Fibroblast of lung (primary cell): ENCODE measurements at places on chromosomes 13 and 19.

DNA sequence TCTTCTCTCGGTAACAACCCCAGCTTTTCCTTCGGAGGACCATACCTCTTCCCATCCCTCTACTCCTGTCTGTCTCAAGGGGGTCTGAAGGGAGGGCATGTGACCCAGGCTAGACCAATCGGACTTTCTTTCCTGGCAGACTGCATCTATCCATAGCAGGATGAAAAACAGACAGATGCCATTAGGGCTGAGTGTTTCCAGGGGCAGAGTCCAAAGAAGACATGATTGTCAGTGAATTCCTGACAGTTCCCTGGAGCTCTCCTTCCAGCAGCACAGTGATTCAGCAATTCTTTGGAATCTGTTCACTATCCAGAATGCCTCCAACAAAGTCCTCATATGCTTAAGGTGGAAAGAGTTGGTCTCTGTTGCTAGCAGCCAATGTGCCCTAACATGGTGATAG, 189.8 kb downstream of the KCTD12 start:
- H3K4me1 ChIP-seq, result peaks cover 6% of the 10 kb centered on the region
- no peaks in the 10 kb centered on the region for H3K36me3 ChIP-seq
- H3K27me3 ChIP-seq, result no peaks in the 10 kb centered on the region
- H3K4me3 ChIP-seq, result no peak overlapping the region
- no peak for DNase-seq

GRCh38 chr19:662207-662961, 630 bp downstream of the RNF126 start:
- peaks cover 6% of the 10 kb centered on the region for H3K36me3 ChIP-seq
- peaks cover 4% of the 10 kb centered on the region for H3K4me1 ChIP-seq
- peak overlapping the region; percentile 64 for H3K27ac ChIP-seq
- H3K27me3 ChIP-seq, result no peaks in the 10 kb centered on the region
- DNase-seq, result no peak

- no peaks in the 10 kb centered on the region for H3K36me3 ChIP-seq
- H3K4me1 ChIP-seq, result no peaks in the 10 kb centered on the region
- H3K4me3 ChIP-seq, result no peak overlapping the region
These were observed 855.9 kb upstream of the KLHL1 start for GRCh38 chr13:70964124-70964523.

GRCh38 chr19:16470911-16471811, 609 bp downstream of the EPS15L1 start:
- H3K27me3 ChIP-seq, result no peaks in the 10 kb centered on the region
- peak; percentile 50 for DNase-seq
- H3K27ac ChIP-seq, result peak overlapping the region; percentile 67
- peak overlapping the region; percentile 62 for H3K4me3 ChIP-seq

GRCh38 chr19:3801412-3802096, 15.4 kb upstream of the MATK start:
- H3K27ac ChIP-seq, result no peak overlapping the region
- peaks cover 16% of the 10 kb centered on the region for H3K27me3 ChIP-seq
- DNase-seq, result no peak
- H3K4me3 ChIP-seq, result no peak overlapping the region
- no peaks in the 10 kb centered on the region for H3K4me1 ChIP-seq

DNA sequence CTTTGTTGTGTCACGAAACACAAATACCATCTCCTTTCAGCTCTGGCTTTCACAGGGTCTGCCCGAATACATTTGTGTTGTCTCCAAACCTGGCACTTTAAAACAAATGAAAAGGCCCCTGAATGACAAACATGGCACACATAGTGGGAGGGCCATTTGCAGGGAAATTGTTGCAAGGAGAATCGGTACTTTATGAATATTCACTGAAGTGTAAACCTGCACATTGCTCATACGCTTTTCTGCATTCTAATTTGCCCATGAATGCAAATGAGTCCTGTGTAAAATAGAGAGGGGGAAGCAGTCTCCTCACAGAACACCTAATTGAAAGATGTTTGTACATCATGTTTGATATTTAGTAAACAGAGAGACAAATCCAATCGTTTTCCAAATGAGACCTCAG, 82.7 kb upstream of the PCDH8 start:
- H3K4me3 ChIP-seq, result no peak overlapping the region
- H3K27me3 ChIP-seq, result no peaks in the 10 kb centered on the region
- DNase-seq, result no peak
- H3K36me3 ChIP-seq, result no peaks in the 10 kb centered on the region

DNA sequence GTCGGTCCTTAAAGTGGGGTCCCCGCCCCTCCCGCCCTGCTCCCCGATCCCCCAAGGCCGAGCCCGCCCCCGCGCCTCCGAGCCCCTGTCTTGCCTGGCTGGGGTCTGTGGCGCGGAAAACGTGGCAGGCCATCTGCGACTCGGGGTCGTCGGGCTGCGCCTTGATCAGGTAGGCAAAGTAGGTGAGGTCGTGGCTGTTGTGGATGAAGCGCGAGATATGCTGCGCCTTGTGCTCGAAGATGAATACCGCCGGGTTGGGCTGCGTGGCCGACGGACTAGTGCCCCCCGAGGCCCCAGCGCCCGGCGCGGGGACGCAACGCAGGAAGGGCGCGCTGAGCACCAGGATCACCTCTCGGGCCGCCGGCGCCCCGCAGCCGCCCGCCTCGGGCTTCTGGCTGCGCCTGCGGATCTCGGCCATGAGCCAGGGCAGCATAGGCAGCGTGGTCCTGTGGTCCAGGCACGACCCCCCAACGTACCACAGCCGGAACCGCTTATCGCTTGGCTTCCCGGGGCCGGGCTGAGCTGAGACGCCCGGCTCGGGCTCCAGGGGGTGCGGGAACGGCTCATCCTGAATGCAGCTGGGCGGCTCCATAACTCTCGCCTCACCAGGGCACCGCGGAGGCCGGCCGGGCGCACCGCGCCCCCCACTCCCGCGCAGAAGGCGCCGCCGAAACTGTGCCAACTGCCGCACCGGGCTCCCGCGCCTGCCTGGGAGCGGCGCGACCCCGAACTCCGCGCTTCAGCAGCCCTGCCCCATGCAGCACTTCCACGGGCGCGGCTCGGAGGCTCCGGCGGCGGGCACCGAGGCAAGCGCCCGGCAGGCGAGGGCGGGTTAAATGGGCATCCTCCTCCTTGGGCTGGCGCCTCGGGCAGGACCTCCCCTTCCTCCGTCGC, 546 bp downstream of the TBC1D4 start:
- peaks cover 2% of the 10 kb centered on the region for H3K4me1 ChIP-seq
- peak overlapping the region; percentile 87 for H3K4me3 ChIP-seq
- no peaks in the 10 kb centered on the region for H3K36me3 ChIP-seq
- H3K27ac ChIP-seq, result peak overlapping the region; percentile 23

DNA sequence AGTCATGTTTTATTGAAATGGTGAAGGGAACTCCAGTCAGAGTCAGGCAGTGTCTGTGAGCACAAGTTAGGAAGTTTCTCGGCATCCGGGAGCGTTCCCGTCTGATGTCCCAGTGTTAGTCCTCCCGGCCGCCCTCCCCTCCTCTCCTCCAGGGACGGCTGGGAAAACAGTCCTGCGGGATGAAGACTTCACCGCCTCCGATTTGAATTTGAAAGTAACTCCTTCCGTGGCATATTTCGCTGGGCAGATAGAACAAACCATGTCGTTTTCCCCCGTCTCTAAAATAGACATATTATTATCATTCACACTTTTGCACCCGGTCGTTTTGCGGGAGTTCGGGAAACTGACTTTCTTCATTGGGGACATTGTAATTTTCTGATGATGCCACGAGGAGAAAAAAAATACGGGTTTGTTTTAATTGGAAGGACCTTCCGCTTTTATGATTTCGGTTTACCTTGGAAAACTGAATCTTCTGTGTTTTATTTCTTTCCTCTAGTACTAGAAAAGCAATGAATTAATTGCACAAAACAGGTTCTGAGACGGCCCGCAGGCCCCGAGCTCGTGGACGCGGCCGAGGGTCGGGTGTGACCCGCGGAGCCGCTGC, 76.6 kb downstream of the ZIC5 start:
- H3K27me3 ChIP-seq, result peaks cover 27% of the 10 kb centered on the region
- no peaks in the 10 kb centered on the region for H3K36me3 ChIP-seq
- H3K4me1 ChIP-seq, result no peaks in the 10 kb centered on the region
- no peak overlapping the region for H3K27ac ChIP-seq

- no peak overlapping the region for H3K27ac ChIP-seq
- no peak for DNase-seq
- H3K27me3 ChIP-seq, result no peaks in the 10 kb centered on the region
- H3K36me3 ChIP-seq, result no peaks in the 10 kb centered on the region
These were observed 81.1 kb upstream of the EDNRB start for GRCh38 chr13:77999746-78000145.

DNA sequence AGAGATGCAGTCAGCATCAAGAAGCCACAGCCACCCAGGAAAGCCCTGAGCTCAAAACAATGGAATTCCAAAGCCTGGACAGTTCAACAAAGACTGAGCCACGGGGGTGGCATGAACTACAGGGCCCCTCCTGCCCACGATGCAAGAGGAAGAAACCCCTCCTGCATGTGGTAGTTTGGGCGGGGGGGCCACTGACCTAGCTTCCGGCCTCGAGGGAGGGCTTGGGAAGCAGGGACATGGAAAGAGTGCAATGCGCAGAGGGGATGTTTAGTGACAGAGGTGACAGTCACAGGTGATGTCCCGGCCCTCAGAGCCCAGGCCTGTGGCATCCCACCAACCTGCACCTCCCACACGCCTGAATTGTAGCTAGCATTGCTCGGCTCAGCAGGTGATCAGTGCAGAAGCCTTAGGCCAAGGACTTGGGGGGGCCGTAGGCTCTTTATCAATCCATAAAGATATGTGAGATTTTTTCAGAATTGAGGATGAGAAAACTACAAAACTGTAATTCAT, 318.8 kb downstream of the TEX29 start:
- no peak overlapping the region for H3K4me3 ChIP-seq
- H3K27ac ChIP-seq, result no peak overlapping the region
- H3K4me1 ChIP-seq, result no peaks in the 10 kb centered on the region
- H3K36me3 ChIP-seq, result no peaks in the 10 kb centered on the region
- no peak for DNase-seq
- H3K27me3 ChIP-seq, result no peaks in the 10 kb centered on the region

- H3K4me3 ChIP-seq, result no peak overlapping the region
- no peak overlapping the region for H3K27ac ChIP-seq
- no peaks in the 10 kb centered on the region for H3K4me1 ChIP-seq
- no peaks in the 10 kb centered on the region for H3K27me3 ChIP-seq
These were observed 28.7 kb upstream of the N4BP2L1 start for GRCh38 chr13:32456591-32456990.

- H3K27me3 ChIP-seq, result no peaks in the 10 kb centered on the region
- no peaks in the 10 kb centered on the region for H3K4me1 ChIP-seq
- no peak for DNase-seq
- no peak overlapping the region for H3K27ac ChIP-seq
These were observed 29.3 kb upstream of the CD33 start for GRCh38 chr19:51195616-51196015.

DNA sequence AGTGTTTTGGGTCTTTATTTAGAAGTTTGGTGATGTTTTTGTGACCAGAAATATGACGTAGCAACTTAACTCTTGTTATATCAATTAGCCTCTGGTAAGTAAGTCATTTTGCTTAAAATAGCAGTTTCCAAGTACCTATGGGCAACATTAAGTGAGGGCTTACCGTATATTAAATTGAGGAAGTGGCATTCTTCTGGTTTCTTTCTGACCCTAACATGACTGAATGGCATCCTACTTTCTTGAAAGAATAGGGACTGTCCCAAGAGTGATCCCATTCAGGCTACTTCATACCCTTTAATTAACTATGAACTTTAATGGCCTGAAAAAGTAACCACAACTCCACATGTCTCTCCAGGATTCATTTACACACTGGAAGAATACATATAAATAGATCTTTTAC, 106.6 kb downstream of the MZT1 start:
- no peak for DNase-seq
- no peaks in the 10 kb centered on the region for H3K4me1 ChIP-seq
- no peaks in the 10 kb centered on the region for H3K36me3 ChIP-seq
- no peak overlapping the region for H3K4me3 ChIP-seq

GRCh38 chr13:25380082-25380481, 8.3 kb downstream of the ATP8A2 start:
- DNase-seq, result no peak
- no peaks in the 10 kb centered on the region for H3K27me3 ChIP-seq
- no peak overlapping the region for H3K27ac ChIP-seq
- H3K36me3 ChIP-seq, result no peaks in the 10 kb centered on the region
- H3K4me3 ChIP-seq, result no peak overlapping the region

DNA sequence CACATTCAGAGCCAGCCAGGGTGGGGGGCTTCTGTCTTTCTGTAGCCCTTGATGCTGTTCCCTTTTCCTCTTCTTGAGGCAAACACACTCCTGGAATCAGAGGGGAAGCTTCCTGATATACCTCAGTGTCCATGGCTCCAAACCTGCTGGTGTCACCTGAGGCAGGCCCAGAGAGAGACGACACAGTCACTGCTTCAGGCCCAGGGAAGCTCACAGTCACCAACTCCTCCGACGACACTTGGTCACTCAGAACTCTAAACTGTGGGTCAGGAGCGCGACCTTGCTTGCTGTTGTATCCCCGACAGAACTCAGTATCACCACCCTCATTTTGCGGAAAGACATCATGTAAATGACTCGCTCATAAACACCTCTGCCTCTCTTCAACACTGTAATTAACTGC, 1.1 kb downstream of the ATP13A1 start:
- H3K27ac ChIP-seq, result peak overlapping the region; percentile 98
- DNase-seq, result no peak
- peaks cover 9% of the 10 kb centered on the region for H3K36me3 ChIP-seq
- peaks cover 4% of the 10 kb centered on the region for H3K4me1 ChIP-seq
- peak overlapping the region; percentile 95 for H3K4me3 ChIP-seq
- H3K27me3 ChIP-seq, result no peaks in the 10 kb centered on the region

- no peak for DNase-seq
- H3K4me1 ChIP-seq, result no peaks in the 10 kb centered on the region
- H3K27ac ChIP-seq, result no peak overlapping the region
- H3K27me3 ChIP-seq, result no peaks in the 10 kb centered on the region
- peaks cover 12% of the 10 kb centered on the region for H3K36me3 ChIP-seq
These were observed 41.4 kb upstream of the LDLR start for GRCh38 chr19:11047866-11048265.

- H3K27me3 ChIP-seq, result no peaks in the 10 kb centered on the region
- peak; percentile 61 for DNase-seq
- no peak overlapping the region for H3K4me3 ChIP-seq
- H3K4me1 ChIP-seq, result peaks cover 3% of the 10 kb centered on the region
These were observed 21.2 kb upstream of the DOCK9 start for GRCh38 chr13:98998831-98999638.

- no peaks in the 10 kb centered on the region for H3K4me1 ChIP-seq
- no peak overlapping the region for H3K27ac ChIP-seq
- DNase-seq, result no peak
- no peaks in the 10 kb centered on the region for H3K27me3 ChIP-seq
These were observed 40.3 kb downstream of the RASL11A start for GRCh38 chr13:27310946-27311345.

- H3K36me3 ChIP-seq, result no peaks in the 10 kb centered on the region
- DNase-seq, result peak; percentile 82
These were observed 610.0 kb downstream of the EFNB2 start for GRCh38 chr13:105925496-105925895.

- no peak overlapping the region for H3K27ac ChIP-seq
- H3K27me3 ChIP-seq, result no peaks in the 10 kb centered on the region
- H3K4me1 ChIP-seq, result no peaks in the 10 kb centered on the region
- H3K36me3 ChIP-seq, result no peaks in the 10 kb centered on the region
- H3K4me3 ChIP-seq, result no peak overlapping the region
These were observed 291.9 kb upstream of the HTR2A start for GRCh38 chr13:47188802-47189201.
